ENCODE measurements at places on chromosomes 6 and 20. TPM values are rescaled to one million over a fixed set of nuclear protein-coding genes. Genes with fewer than 3 reads are reported as not detected.

GRCh38 chr6:26472549-26473290, 15.0 kb downstream of the BTN2A1 start:
- no peak for DNase-seq

DNA sequence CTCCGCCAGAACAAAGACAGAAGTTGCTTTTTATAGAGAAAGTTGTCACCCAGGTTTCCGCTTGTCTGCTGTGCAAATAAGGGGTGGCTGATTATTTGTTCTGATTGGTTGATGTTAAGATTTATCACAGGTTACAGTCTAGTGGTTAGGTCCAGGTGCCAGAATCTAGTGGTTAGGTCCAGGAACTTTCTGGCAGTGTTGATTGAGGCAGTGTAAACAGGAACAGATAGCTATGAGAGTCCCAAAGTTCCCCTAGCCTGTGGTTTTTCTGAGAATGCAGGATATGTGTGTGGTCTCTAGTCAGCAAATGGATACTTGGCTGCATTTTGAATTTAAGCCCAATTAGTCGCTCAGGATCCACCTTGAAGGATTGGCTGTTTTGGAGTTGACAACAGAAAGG, 148.0 kb downstream of the TMEM200A start:
- peak; percentile 41 for DNase-seq

The METTL24 gene
- total RNA-seq = 2.6 TPM

GRCh38 chr20:46108435-46108841, 9.7 kb upstream of the CD40 start:
- no peak for DNase-seq

DNA sequence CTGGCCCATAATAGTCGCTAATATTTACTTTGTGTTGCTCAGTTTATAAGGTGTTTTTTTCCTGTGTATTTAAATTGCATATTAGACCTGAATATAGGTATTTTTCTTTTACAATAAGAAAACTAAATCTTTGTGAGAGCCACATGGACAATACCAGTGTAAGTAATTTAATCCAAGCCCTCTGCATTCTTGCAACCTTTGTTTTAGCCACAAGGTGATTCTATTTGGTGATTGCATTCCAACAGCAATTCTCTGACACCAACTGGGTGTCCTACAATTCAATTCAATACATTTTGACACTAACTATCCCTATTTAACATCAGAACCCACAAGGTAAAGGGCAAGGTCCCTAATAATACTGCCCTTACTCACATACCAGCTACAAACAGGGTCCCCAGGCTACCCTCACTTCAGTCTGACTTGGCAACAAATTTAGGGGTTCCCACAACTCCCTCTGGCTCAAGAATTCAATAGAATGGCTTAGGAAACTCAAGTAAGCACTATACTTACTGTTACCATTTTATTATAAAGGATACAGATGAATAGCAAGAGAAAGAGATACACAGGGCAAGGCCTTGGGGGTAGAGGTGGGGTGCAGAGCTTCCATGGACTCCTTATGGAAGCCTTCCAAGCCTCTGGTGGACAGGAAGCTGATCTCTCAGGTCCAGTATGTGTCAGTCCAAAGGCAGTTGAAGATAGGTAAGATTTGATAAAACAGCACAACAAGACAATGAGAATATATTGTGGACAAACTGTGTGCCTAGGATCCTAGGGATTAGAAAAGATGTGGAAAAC, 169.3 kb downstream of the CD83 start:
- no peak for DNase-seq

GRCh38 chr6:28709478-28710349, 184.0 kb downstream of the GPX5 start:
- DNase-seq = no peak

The GPX5 gene
- not detected for total RNA-seq

- DNase-seq = no peak
Measured at GRCh38 chr20:8246153-8246552, 114.1 kb downstream of the PLCB1 start.

GRCh38 chr6:3838992-3839867, 9.9 kb upstream of the FAM50B start:
- DNase-seq = peak; percentile 28

DNA sequence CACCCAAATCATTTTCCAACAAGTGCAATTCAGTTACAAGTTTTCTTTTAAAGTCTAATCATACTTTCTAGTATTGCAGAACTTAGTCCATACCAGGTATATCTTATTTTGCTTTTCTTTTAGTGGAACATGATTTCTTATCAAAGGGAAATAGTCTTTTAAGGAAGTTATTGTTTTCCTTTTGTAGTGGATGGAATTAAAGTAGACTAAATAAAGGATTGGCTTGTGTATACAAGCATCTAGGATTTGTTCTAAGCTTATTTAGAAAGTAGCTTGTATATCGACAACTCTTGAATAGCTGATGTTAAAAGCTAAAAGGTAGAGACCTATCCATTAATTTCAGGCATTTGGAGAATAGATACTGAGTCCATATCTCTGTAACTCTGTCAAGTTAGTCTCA, 14.8 kb downstream of the DCBLD1 start:
- DNase-seq = no peak

The IMPG1 gene
- not detected for total RNA-seq

DNA sequence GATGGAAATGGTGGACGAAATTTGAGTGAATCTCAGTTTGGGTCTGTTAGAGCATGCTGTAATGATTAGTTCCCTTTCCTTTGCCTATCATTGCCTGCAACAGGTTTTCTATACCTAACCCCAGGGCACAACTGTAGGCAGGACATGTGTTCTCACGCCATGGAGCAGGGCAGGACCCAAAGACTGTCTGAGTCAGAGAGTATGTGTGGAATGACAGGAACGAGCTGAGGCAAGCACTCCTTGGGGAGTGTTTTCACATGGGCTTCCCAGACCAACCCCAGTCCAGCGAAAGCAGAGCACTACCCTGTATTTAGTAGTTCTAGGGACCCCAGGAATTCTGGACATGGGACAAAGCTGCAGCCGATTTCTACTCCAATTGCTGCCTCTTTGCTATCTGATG, 234.2 kb downstream of the HACE1 start:
- peak; percentile 3 for DNase-seq

GRCh38 chr20:11011653-11012052, 337.9 kb upstream of the JAG1 start:
- no peak for DNase-seq

- DNase-seq = no peak
Measured at GRCh38 chr6:14746139-14746837, 499.6 kb upstream of the JARID2 start.

DNA sequence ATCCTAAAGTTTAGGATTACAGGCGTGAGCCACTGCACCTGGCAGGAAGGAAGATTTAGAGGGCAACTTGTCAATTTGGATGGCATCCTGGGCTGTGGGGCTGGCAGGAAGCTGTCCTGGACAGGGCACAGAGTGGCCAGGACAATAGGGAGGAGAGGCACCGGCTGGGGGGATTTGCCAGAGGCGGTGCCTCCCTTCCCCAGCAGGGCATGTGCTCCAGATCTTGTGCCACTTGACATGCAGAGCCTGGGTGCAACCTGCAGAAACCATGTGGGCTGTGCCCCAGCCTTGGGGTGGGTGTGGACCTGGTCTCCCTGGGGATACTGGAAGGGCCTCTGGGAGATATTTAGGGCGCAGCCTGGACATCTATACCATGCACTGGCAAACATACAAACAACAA, 58.6 kb upstream of the EEF1A1 start:
- DNase-seq = no peak

The BAK1 gene
- total RNA-seq = 13.0 TPM

- DNase-seq = peak; percentile 85
Measured at GRCh38 chr6:56863366-56863765, 91.5 kb upstream of the BEND6 start.

- no peak for DNase-seq
Measured at GRCh38 chr6:110951008-110951407, 7.5 kb upstream of the GTF3C6 start.

DNA sequence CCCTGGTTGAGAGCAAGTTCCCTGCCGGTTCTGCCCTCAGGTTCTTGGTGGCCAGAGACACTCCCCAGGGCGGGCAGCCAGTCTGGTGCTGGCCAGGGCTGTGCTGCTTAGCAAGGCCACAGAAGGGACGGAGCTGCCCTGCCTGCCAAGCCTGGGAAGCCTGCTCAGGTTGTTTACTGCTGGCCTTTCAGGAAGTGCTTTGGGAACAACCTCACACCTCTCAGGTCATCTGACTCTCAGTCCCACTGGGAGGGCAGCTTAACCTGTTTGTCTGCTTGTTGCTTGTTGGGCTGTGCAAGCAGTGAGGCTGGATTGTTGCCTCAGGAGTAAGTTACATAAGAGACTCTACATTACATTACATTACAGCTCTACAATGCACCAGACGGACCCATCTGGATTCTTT, 75.8 kb upstream of the AFDN start:
- DNase-seq = no peak

GRCh38 chr6:150616586-150616985, 16.9 kb downstream of the PLEKHG1 start:
- no peak for DNase-seq

- DNase-seq = no peak
Measured at GRCh38 chr6:7173843-7174503, 66.2 kb downstream of the RREB1 start.

- no peak for DNase-seq
Measured at GRCh38 chr6:121210943-121211342, 123.3 kb downstream of the TBC1D32 start.

The RIPPLY2 gene
- not detected for total RNA-seq

- no peak for DNase-seq
Measured at GRCh38 chr6:5486214-5486613, 224.9 kb downstream of the FARS2 start.

DNA sequence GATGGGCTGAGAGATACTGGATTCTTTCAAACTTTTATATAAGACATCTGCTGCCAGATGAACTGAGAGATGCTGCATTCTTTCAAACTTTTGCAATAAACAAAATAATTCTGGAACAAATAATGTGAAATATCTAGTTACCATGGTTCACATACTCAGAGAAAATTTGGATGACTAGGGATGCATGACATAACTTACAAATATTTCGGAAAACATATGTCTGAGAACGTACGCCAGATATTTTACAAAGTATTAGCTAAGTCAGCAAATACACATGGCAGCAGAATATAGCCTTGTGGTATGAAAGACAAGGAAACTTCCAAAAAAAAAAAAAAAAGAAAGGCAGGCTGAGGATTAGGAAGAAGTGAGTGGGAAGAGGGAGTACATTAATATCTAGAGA, 113.3 kb upstream of the TRAF3IP2 start:
- no peak for DNase-seq

The CST1 gene
- total RNA-seq = 3.6 TPM

DNA sequence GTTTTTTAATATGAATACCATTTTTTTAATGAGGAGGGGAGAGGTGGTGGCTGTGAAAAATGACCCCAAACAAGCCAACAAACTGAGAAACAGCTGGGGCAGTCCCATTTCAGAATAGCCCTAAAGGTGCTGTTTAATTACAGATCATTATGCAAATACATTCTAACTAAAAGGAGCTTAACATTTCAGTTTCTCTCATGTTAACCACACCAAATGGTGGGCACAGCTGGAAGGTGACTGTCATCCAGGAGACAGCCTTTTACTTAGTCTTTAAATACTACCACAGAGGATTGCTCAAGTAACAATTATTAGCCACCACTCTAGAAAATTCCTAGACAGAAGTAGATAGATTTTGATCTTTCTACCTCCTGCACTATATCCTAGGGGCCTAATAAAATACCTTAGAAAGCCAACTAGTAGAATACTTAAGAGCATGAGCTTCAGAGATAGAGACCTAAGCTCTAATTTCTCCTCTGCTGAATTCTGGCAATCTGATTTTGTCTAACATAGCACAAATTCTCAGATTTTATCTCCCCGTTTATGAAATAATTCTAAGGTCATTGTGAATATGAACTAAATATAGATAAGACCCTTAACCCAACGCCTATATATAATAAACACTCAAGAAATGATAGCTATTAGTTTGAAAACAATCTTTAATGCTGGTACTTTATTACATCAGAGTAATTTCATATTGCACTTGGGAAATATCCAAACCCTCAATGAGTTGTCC, 615.1 kb upstream of the NRSN1 start:
- DNase-seq = no peak

DNA sequence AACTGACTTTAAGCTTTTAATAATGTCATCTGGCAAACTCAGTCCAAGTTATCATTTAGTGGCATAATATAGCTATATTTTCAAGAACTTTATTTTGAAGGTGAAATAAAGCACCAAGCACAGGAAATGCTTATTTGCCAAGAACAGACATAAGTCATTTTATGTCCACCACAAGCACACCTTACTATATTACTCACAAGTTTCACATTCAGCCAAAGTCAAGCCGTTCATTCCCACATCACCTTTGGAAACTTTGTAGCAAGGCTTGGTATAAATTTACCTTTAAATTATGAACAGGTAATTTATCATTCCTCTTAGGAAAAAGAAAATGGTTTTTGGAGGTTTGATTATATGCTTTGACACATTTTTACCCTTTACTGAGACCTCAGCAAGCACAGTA, 236.8 kb upstream of the FKBP1C start:
- no peak for DNase-seq

The DEFB124 gene
- not detected for total RNA-seq

DNA sequence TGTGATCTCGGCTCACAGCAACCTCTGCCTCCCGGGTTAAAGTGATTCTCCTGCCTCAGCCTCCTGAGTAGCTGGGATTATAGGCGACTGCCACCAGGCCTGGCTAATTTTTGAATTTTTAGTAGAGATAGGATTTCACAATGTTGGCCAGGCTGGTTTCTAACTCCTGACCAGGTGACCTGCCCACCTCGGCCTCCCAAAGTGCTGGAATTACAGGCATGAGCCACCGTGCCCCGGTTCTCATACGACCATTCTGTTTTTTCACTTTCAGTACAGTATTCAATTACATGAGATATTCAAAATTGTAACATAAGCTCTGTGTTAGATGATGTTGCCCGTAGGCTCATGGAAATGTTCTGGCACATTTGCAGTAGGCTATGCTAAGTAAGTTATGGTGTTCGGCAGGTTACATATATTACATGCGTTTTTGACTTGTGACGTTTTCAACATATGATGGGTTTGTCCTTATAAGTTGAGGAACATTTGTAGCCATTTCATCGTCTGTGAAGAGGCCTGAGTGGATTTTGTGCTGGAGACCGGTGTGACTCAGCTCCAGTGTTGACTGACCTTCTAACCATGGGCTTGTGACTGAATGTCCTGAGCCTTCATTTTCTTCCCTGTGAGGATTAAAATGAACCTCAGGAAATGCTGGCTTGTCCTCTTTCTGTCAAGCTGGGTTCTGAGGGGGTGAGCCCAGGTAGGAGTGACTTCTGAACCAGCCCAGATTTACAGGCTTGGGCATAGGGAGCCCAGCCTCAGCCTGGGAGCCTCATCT, 12.2 kb downstream of the PPARD start:
- DNase-seq = peak; percentile 46

The LRFN2 gene
- not detected for total RNA-seq

- DNase-seq = peak; percentile 60
Measured at GRCh38 chr6:37940074-37940847, 120.7 kb downstream of the ZFAND3 start.

- DNase-seq = no peak
Measured at GRCh38 chr6:211871-212497, 80.3 kb upstream of the DUSP22 start.

DNA sequence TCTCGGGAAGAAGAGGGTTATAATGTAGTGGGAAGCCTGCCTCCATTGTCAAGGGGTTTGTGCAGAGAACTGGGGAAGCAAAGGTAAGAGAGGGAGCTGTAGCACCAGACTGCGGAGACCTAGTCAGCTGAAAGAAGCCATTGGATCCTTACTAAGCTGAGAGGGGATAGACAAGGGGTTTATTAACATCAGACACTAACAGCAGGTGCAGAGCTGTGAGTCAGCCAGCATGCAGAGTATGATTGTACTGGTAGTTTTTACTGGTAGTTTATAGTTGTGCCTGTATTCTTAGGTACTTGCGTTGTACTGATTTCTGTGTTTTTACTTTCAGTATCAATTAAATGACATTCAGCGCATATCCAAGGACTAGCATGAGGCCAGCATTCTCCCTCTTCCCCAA, 17.8 kb upstream of the COL19A1 start:
- DNase-seq = no peak

Data from fibroblast of lung (primary cell).